Activated T-helper 2 cell treated with anti-CD3 and anti-CD28 coated beads, Interferon-gamma antibody, Interleukin-2, Interleukin-4, amounts not matched to agents 10 μg/mL and 5 μg/mL and 100 μg/mL, durations not matched to agents 14 hours and 24 hours and 36 hours (primary cell): ENCODE measurements at places on chromosomes 2 and 18. TPM values are rescaled to one million over a fixed set of nuclear protein-coding genes. Genes with fewer than 3 reads are reported as not detected.

Gene ALPP
- total RNA-seq: not detected in 2 replicates

Gene ANKRD62
- not detected in 2 replicates for total RNA-seq

Gene ATP9B
- 27.6 and 29.8 TPM in 2 replicates for total RNA-seq

Gene GPR75
- 2.4 TPM in 2 replicates for total RNA-seq

Gene IL36A
- 0.34 TPM in 1 of 2 replicates, not detected in the other for total RNA-seq

Gene SKOR2
- total RNA-seq: not detected in 2 replicates

Gene ARHGAP28
- not detected in 2 replicates for total RNA-seq

Gene NETO1
- total RNA-seq: 0.18 TPM in 1 of 2 replicates, not detected in the other

Gene MCFD2
- total RNA-seq: 45.2 and 46.0 TPM in 2 replicates

Gene CFC1
- total RNA-seq: not detected in 2 replicates

Gene ANKRD30B
- not detected in 2 replicates for total RNA-seq

Gene TUBB8B
- total RNA-seq: not detected in 2 replicates

Gene UGT1A4
- total RNA-seq: not detected in 2 replicates

Gene TMEM178A
- total RNA-seq: 0.23 and 0.32 TPM in 2 replicates

Gene ZNF396
- total RNA-seq: 0.25 and 0.32 TPM in 2 replicates

Gene CERKL
- not detected in 2 replicates for total RNA-seq

Gene CPLX4
- not detected in 2 replicates for total RNA-seq

Gene SLC11A1
- 0.18 and 0.21 TPM in 2 replicates for total RNA-seq

Gene REG3A
- not detected in 2 replicates for total RNA-seq

Gene SLC9A2
- not detected in 2 replicates for total RNA-seq

Gene UPP2
- not detected in 2 replicates for total RNA-seq

Gene RAX
- 0.32 TPM in 1 of 2 replicates, not detected in the other for total RNA-seq

Gene LINC00305
- not detected in 2 replicates for total RNA-seq

Gene RNF152
- 0.21 TPM in 2 replicates for total RNA-seq

Gene CIDEA
- total RNA-seq: not detected in 2 replicates

Gene C2orf66
- 0.25 TPM in 2 replicates for total RNA-seq

Gene TEX44
- not detected in 2 replicates for total RNA-seq

Gene CAPN13
- total RNA-seq: not detected in 2 replicates

Gene WNT6
- not detected in 2 replicates for total RNA-seq

Gene GRHL1
- total RNA-seq: 0.90 and 1.4 TPM in 2 replicates

Gene ACMSD
- total RNA-seq: not detected in 2 replicates

Gene NBAS
- total RNA-seq: 37.2 and 38.7 TPM in 2 replicates

Gene MRPL33
- 57.7 and 58.9 TPM in 2 replicates for total RNA-seq

Gene PREB
- 79.8 and 82.6 TPM in 2 replicates for total RNA-seq

Gene LIPG
- total RNA-seq: 0.53 and 0.59 TPM in 2 replicates

Gene DPYSL5
- total RNA-seq: 0.05 TPM in 1 of 2 replicates, not detected in the other

Gene FMNL2
- 14.0 and 14.3 TPM in 2 replicates for total RNA-seq

Gene CAB39
- total RNA-seq: 173 and 176 TPM in 2 replicates
